ENCODE measurements at places on chromosomes 6 and 20.

- no peak for DNase-seq
Observed at GRCh38 chr6:17998442-17998841, 11.0 kb upstream of the KIF13A start.

- DNase-seq: peak; percentile 10
Observed at GRCh38 chr6:169112483-169113320, 140.9 kb downstream of the THBS2 start.

- DNase-seq: peak; percentile 63
Observed at GRCh38 chr6:53793318-53794136, 1.3 kb upstream of the LRRC1 start.

GRCh38 chr20:37301120-37301519 is 11.7 kb downstream of the MANBAL start:
- DNase-seq: no peak

- no peak for DNase-seq
Observed at GRCh38 chr6:73929405-73929804, 233.4 kb downstream of the CD109 start.

DNA sequence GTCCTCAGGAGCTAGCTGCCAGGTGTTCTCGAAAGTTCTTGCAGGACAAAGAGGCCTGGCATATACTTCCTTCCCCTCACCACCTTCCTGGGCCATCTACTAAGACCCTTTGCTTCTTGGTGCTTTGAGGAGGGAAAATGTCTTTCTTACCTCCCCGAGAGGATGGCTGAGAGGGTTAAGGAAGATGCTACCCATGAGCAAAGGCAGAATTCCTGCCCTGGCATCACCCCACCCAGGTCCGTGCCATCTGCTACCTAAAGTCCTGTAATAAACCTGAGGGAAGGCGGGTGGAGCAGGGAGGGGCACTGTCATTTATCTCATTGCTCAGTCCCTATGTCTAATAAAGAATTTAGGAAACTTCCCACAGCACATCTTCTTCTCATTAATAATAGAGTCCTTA is 16.2 kb downstream of the GFOD1 start:
- DNase-seq: no peak

- DNase-seq: no peak
Observed at GRCh38 chr6:8736156-8736895, 301.0 kb upstream of the SLC35B3 start.

GRCh38 chr20:59421920-59422637 is 121.7 kb downstream of the EDN3 start:
- DNase-seq: no peak

GRCh38 chr6:63923139-63923739 is 287.6 kb downstream of the PHF3 start:
- no peak for DNase-seq

DNA sequence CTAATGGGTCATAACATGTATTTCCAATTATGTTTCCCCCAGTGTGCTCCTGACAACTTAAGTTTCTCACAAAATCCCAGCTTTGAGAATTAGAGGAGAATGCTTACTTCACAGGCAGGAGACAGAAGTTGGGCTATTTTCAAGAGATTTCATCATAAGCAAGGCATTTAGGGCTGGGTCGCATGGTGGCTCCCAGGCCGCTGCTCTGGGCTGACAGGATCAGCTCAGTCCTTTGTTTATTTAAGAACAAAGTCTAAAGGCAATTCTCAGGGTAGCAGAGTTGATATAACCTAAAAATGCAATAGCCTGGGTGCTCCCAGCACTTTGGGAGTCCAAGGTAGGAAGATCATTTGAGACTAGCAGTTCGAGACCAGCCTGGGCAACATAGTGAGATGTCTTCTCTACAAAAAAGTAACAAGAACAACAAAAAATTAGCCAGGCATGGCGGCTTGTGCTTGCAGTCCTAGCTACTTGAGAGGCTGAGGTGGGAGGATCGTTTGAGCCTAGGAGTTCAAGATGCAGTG is 10.9 kb downstream of the FOXQ1 start:
- no peak for DNase-seq

DNA sequence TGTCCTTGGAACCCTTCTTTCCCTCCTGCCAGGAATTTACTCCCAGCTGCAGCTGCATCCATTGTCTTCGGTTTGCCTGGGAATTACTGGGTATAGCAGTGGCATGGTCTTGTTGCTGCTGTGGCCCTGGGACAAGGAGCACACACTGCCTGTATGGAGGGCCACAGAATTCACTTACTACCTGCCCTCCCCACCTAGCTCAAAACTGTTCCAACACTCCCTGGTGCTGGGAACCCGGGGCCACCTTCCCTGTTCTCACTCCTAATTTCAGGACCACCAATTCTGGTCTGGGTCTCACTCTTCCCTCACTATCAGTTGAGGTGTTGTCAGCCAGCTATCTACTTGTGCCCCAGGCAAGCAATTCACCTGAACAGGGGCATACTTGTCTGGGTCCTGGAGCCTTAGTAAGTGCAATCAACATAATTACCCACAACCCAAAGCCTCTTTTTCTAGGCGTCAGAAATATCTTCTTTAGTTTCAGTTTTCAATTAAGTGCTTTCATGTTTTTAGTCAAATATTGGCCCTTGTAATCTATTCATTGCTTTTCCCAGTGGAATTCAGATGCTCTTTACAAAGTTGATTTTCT is 47.2 kb downstream of the METTL24 start:
- DNase-seq: no peak

DNA sequence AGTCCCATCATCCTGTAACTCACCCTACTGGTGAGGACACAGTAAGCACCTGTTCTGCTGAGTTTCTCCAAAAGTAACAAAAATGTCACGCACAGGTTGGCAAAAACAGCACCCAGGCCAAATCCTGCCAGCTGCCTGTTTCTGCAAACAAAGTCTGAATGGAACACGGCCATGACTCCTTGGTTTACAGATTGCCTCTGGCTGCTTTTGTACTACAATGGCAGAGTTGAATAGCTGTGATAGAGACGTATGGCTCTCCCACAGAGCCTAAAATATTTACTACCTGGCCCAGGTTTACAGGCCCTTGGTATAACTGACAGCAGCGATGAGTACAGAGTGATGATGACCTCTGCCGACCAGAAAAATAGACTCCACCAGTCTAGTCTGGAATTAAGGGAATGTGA is 52.6 kb downstream of the CNKSR3 start:
- no peak for DNase-seq

- peak; percentile 18 for DNase-seq
Observed at GRCh38 chr6:17585766-17586490, 14.2 kb upstream of the FAM8A1 start.

GRCh38 chr6:55568808-55569439 is 10.1 kb downstream of the HMGCLL1 start:
- no peak for DNase-seq

GRCh38 chr20:3237011-3237957 is 1.7 kb downstream of the SLC4A11 start:
- no peak for DNase-seq

- no peak for DNase-seq
Observed at GRCh38 chr6:111628142-111628850, 22.6 kb upstream of the TRAF3IP2 start.

GRCh38 chr6:10210052-10210451 is 204.8 kb downstream of the TFAP2A start:
- no peak for DNase-seq

- no peak for DNase-seq
Observed at GRCh38 chr6:166737261-166737660, 110.2 kb upstream of the RPS6KA2 start.

GRCh38 chr6:116210750-116211425 is 43.0 kb downstream of the TSPYL4 start:
- DNase-seq: no peak

DNA sequence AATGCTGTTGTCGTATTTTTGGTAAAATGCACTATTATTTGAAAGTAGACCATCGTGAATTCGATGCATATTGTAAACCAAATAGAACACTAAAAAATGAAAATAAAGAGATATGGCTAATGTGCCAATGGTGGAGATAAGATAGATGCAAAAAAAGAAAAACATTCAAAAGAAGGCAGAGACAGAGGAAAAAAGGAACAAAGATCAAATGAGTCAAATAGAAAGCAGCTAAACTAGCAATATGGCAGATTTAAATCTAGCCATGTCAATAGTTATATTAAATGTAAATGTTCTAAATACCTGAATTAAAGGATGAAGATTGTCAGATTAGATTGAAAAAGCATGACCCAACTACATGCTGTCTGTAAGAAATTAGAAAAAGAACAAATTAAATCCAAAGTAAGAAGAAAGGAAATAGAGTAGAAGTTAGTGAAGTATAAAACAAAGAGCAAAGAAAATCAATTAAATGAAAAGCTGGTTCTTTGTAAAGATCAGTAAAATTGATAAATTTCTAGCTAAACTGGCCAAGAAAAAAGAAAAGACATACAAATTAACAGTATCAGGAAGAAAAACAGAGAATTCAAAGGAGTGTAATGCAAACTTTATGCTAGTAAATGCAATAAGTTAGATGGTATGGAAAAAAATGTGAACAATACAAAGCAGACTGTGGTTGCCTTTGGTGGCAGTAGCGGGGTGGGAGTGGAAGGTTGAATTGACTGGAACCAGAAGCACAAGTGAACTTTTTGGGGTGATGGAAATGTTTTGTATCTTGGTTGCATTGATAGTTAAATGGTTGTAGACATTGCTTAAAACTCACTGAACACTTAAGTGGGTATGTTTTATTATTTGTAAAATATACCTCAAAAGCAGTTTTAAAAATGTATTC is 44.8 kb downstream of the PTPN1 start:
- DNase-seq: peak; percentile 57

DNA sequence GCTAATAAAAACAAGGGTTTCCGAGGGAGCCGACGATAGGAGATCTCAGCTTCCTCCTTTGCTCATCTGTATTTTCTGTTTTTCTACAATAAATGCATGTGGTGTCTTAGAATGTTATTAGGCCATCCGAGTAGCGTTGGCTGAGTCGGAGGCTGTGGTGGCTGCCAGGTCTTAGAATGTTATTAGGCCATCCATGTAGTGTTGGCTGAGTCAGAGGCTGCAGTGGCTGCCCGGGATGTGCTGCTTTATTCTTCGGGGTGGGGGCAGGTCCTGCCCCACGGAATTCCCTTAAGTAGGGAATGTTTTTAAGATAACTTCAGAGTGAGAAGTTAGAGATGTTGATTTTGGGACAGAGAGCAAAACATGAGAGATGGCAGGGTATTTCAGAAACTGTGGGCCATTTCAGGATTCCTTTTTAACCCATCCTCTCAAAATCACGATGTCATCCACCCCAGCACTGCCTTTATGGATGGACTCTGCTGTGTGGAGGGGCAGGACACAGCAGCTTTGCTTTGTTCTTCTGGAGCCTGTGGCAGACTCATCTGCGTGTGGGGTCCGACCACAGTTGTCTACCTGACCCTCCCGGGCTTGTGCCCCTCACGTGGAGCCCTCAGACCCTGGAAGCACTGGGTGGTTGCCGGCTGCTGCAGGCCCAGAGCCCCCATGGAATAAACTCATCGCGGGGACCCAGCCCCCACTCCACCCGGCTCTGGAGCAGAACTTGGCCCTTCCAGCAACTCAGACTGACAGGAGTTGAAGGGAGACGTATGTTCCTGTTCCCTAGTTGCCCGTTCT is 20.4 kb downstream of the OSBPL2 start:
- no peak for DNase-seq

DNA sequence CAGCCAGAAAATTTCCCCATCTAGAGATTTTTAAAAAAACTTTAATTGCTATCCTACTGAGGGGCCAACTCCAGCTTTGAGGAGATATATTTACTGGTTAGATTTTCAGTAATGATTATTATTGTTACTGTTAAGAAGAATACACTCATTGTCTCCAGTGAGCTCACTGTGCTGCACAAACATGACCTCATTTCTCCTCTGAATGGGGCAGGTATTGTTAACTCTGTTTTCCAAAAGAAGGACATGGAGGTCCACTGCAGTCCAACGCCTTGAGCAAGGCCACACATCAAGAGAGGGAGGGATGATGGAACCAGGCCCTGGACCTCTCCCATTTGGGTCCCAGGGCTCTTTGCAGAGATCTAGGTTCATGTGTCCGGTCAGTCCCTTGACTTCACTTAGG is 13.9 kb upstream of the SCUBE3 start:
- no peak for DNase-seq

- no peak for DNase-seq
Observed at GRCh38 chr6:116099036-116099435, 1.6 kb upstream of the NT5DC1 start.

DNA sequence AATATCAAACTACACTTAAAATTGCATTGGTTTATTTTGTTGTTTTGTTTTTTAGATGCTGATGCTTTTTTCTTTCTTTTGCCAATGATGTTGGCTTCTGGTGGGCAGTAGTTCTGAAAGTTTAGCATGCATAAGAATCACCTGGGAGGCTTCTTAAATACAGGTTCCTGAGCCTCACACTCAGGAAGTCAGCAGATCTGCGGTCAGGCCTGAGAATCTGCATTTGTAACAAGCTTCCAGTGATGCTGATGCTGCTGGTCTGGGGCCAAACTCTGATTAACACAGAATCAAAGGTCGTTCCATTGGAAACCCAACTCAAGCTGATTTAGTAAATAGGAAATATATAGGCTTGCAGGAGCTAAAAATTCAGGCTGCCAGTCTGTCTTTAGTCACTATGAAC is 412.9 kb upstream of the SPTLC3 start:
- no peak for DNase-seq

DNA sequence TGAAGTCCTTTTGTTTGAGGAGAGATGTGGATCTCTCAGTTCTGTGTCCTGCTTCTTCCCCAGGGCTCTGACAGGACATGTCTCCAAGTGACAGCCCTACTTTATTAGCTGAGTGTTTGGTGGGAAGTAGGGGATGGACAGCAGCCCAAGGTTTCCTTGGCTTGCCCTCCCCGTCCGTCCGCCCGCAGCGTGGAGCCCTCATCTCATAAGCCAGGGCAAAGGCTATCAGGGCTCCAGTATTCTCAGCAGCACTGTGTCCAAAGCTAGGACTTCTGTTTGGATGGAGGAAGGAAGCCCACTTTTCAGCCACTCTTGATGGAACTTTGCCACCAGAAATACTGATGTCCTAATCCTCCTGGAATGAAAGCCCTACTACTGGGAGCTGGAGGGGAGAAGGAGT is 13.6 kb downstream of the CDC5L start:
- no peak for DNase-seq

DNA sequence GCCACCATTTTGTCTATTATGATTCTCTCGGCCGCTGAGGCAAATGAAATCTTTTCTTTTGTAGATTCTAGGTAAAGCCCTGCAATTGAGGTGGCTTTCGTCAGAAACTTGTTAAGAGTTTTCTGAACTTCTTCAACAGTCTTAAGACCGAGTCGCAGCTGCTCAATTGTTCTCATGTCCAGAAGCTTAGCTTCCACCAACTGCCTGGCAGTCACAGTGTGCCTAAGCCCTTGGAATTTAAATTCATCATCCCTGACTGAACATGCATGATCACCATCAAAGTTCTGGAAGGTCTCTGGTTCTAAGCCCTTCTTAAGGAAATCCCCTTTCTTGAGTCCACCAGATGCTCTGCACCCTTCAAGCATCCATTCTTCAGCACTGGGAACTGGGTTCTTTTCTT is 25.7 kb downstream of the DST start:
- DNase-seq: no peak

DNA sequence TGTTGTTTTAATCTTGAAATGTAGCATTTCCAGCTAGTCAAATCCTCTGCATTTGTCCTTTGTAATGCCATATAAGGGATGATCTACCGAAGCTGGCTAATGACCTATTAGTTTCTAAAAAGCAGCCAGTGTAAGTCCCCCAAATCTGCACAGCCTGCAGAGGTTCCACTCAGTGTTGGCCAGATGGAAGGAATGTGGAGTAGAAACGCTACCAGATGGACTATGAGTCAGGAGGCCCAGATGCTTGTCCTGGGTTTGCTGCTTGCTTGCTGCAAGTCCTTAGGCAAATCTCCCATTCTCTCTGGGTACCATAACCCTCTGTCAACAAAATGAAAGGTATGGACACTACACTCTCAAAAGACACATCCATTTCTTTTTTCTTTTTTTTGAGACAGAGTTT is 149.8 kb downstream of the BTBD9 start:
- DNase-seq: no peak

Measured in activated CD4-positive, alpha-beta T cell treated with anti-CD3 and anti-CD28 coated beads for 36 hours (primary cell).